ENCODE measurements at places on chromosomes 16 and 17. TPM values are rescaled to one million over a fixed set of nuclear protein-coding genes. Genes with fewer than 3 reads are reported as not detected.

DNA sequence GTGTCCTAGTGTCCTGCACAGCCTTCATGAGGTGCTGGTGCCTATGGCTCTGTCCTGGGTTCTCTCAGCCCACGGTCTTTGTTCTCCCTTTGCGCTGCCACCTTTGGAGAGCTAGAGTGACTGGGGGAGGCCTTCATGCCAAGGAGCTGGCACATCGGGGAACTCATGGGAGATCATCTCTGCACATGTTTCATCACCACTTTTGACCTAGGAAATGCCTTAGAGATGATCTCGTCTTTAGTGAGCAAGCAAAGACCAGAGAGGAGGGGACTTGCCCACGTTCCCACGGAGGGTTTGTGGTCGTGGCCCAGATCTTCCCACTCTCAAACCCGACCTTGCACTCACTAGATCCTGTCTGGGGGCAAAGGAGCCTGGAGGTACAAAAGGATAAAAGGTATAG, 23.5 kb downstream of the TBX4 start:
- DNase-seq: no peak

- no peak for DNase-seq
Observed at GRCh38 chr16:1823821-1824220, 2.8 kb downstream of the HAGH start.

DNA sequence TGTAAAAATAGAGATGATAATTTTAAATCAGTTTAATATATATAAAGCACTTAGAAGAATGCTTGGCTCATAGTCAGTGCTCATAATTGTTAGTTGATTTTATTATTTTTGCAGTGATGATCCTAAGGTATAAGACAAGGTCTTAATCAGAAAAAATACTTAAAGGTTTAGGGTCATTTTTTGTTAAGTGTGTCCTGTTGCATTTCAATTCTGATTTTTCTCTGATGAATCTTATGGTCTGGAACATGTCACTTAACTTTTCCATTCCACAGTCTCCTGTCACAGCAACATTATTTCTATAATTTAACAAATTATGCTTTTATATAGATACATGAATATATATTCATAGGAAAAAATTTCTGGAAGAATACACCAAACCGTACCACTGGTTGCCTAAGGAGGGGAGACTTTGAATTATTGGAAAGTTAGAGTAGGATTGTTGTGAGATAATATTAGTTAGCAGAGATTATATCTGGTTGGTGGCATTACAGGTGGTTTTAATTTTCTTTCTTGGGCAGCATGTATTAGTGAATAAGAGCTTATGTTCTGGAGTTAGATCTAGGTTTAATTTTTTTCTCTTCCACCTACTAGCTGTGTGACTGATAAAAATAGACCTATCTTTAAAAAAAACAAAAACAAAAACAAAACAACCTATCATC, 188.7 kb downstream of the TANC2 start:
- no peak for DNase-seq

DNA sequence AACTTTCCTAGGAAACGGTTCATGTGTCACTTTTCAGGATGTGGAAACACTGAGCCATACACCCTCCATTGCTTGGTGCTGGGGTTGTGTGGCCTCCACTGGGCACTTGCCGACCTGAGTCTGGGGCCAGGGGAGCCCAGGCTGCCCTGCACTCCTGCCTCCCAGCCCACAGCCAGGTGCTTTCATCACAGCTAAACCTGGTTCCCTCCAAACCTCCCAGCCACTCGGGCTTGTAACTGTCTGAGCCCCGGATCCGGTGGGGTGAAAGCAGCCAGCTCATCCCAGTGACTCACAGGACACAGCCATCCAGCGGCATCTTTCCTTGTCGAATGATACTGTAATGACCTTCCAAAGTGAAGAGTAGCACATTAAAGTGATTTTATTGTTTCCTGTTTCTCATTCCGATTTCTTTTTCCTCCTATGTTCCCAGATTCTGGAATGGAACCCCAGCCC, 19.8 kb downstream of the CARHSP1 start:
- DNase-seq: no peak

- DNase-seq: peak; percentile 23
Observed at GRCh38 chr17:45784741-45785479, 790 bp downstream of the CRHR1 start.

AGRP gene
- not detected for total RNA-seq

- DNase-seq: no peak
Observed at GRCh38 chr17:6989779-6990178, 6.1 kb upstream of the ALOX12 start.

TEKT5 gene
- not detected for total RNA-seq

ABCC12 gene
- total RNA-seq: 0.69 TPM

DNA sequence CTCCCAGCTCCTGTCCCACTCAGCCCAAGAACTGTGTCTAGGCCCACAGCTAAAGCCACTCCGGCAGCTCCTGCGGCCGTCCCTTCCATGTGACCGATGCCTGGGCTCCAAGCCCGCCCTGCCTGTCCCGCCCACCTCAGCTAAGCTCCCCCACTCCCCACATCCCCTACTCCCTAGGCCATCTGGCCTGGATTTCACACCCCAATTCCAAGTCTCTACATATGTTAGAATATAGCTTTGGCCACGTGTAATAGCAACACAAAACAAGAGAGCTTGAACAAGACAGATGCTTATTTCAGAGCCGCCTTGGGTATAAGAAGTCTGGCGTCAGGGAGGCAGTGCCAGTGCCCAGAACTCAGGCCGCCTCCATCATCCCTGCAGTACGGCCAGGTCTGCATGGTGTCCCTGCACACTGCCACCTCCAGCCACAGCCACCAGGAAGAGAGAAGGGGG, 30.0 kb upstream of the USP22 start:
- no peak for DNase-seq

GRCh38 chr17:7184091-7184488, 4.9 kb upstream of the ASGR1 start:
- peak; percentile 82 for DNase-seq

RUNDC3A gene
- 1.4 TPM for total RNA-seq

SLC13A2 gene
- total RNA-seq: 55.0 TPM

- DNase-seq: no peak
Observed at GRCh38 chr16:59748531-59748930, 1014.4 kb upstream of the GOT2 start.

- no peak for DNase-seq
Observed at GRCh38 chr17:37848690-37849616, 75.3 kb upstream of the TBC1D3K start.

DNA sequence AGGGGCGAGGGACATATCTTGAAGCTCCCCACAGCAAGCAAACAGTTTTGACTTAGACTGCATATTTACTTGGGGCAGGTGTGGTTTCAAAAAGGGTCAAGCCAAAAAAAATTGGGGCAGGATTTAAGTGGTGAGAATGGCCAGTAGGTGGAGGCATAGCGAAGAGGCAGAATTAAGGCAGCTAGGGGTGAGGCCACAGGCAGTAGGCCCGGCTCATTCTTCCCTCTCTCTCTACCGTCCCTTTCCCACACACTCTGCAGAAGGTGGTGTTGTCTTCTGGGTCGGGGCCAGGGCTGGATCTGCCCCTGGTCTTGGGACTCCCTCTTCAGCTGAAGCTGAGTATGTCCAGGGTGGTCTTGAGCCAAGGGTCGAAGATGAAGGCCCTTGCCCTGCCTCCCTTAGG, 2.6 kb downstream of the SHBG start:
- no peak for DNase-seq

DNA sequence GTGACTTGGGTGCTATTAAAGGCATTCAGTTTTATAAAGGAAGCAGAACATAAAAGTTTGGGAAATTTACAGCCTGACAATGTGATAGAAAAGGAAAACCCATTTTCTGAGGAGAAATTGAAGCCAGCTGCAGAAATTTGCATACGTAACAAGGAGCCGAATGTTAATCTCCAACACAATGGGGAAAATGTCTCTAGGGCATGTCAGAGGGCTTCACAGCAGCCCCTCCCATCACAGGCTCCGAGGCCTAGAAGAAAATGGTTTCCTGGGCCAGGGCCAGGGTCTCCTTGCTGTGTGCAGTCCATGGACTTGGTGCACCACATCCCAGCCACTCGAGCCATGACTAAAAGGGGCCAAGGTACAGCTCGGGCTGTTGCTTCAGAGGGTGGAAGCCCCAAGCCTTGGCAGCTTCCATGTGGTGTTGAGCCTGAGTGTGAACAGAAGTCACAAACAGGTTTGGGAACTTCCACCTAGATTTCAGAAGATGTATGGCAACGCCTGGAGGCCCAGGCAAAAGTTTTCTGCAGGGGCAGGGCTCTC, 23.9 kb upstream of the TOM1L1 start:
- DNase-seq: no peak

PRSS21 gene
- 4.4 TPM for total RNA-seq

DNA sequence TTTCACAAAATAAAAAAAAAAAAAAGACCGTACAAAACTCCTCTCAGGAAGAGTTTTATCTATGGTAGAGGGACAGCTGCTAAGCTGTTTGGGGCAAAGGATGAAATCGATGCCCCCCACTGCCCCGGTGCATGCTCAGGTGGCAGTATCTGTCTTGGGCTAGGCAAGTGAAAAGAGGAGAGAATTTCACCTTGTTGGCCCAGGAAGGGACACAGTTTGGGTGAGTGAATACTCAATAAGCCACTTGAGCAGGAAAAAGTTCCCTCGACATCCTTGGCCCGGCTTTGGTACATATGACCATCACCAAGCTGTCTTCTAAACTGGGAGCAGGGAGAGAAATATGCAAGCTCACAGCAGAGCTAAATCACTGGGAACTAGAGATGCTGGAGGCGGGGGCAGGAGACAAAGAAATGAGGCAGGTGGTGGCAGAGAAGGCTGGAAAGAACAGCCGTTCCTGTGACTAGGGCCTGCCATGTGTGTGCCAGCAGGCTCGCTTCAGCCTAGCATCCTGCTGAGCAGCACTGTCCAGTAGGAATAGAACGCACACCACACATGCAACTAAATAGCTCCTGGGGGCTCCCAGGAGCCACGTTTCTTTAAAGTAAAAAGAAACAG, 8.2 kb upstream of the EIF1 start:
- DNase-seq: no peak

MYO1D gene
- 150 TPM for total RNA-seq

C17orf78 gene
- total RNA-seq: not detected

- DNase-seq: no peak
Observed at GRCh38 chr17:47286198-47286914, 32.7 kb downstream of the ITGB3 start.

GRCh38 chr17:75783069-75783783, 1.4 kb upstream of the UNK start:
- DNase-seq: no peak

TPSB2 gene
- 215 TPM for total RNA-seq

DNA sequence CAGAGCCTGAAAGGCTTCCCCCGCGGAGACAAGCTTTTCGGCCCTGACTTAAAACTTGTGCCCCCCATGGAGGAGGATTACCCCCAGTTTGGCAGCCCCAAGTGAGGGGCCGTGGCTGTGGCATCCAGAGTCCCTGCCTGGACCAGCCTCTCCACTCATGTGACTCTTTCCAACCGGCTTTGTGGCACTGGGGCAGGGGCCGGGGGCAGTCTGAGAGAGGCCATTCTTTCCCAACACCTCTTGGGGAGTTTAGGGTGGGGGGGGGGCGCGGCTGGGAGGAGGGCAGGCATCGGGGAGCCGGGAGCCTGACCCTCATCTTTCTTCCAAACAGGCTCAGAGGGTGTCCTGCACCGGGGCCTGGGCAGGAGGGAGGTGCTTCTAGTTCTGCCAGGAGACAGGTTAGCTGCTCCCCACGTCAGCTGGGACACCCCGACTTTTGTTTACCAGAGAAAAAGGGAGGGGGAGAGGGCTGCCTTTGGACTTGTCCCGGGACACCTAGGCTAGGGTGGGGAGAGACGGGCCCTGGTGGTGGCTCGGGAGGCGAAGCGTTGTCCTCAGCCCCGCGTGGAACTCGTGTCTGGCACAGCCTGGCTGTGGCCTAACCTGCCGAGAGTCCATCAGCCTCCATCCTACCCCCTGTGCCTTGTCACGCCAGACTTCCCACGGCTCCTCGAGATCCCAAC, 7.3 kb upstream of the SERPINF1 start:
- DNase-seq: no peak

ESRP2 gene
- total RNA-seq: 67.0 TPM

GRCh38 chr17:75834928-75835653, 9.1 kb downstream of the UNC13D start:
- no peak for DNase-seq

GP2 gene
- 558 TPM for total RNA-seq

DNA sequence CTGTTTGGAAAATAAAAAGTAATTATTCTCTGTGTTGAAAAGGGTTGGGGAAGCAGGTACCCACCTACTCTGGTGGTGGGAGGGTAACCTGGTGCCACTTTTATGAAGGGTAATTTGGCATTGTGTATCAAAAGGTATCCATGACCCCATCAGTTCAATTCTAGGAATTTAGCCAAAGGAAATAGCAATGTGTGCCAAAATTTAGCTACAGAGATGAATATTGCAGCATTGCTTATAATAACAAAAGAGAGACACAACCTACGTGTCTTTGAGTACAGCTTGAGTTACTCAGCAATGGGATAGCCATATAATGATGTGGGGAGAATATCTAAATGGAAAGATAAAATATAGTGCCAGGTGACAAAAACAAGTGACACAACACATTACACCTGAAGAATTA, 170.7 kb downstream of the NTN1 start:
- no peak for DNase-seq

DNA sequence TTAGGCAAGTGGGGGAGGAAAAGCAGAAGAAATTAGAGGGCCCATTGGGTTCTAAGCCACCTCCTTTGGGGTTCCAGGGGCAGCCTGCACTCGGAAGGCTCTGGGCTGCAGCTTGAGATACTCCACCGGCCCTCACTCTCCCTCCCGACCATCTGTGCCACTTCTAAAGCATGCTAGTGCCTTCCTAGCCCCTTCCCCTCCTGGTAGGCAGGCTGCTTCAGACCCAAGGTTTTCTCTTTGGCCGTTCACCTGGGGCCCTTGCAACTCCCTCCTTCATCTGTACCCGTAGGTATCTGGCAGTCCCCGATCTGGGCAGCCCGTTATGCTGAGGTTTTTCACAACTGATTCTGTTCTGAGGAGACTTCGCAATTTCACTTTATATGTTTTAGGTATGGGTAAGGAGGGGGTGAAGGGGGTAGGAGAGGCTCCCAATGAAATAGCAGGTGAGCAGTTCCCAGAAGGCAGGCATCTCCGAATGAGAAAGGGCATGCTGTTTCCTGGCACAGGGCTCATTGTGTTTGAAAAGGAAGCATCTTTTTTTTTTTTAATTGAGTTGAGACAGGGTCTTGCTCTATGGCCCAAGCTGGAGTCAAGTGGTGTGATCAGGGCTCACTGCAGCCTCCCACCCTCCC, 98.7 kb downstream of the RAB11FIP4 start:
- no peak for DNase-seq

Measured in mucosa of gallbladder (tissue), 1 donor.